ENCODE measurements at places on chromosomes 11 and 22. TPM values are rescaled to one million over a fixed set of nuclear protein-coding genes. Genes with fewer than 3 reads are reported as not detected.

Gene ADM
- 210 TPM for total RNA-seq

Gene PGAP2
- total RNA-seq = 6.8 TPM

Gene GSTT2B
- 1.3 TPM for total RNA-seq

Gene KDELR3
- 16.7 TPM for total RNA-seq

Gene OR6T1
- not detected for total RNA-seq

Gene TUBA8
- 1.0 TPM for total RNA-seq

Gene SPINDOC
- total RNA-seq = 17.8 TPM

Gene ME3
- 34.8 TPM for total RNA-seq

Gene PGA3
- total RNA-seq = not detected

Gene TRIM3
- 28.1 TPM for total RNA-seq

Gene CHRM4
- total RNA-seq = 0.16 TPM

Gene GLB1L2
- total RNA-seq = 0.25 TPM

Gene OR51E2
- not detected for total RNA-seq

Gene OR51F2
- total RNA-seq = not detected

Gene AQP11
- 0.31 TPM for total RNA-seq

Gene ZP1
- not detected for total RNA-seq

Gene KCNJ11
- 0.32 TPM for total RNA-seq

Gene SLC22A6
- total RNA-seq = not detected

Gene OR52H1
- total RNA-seq = 0.38 TPM

Gene DNAJC4
- 9.9 TPM for total RNA-seq

Gene AMBRA1
- total RNA-seq = 16.0 TPM

Gene KCNE3
- 1.1 TPM for total RNA-seq

Gene TOP3B
- 38.8 TPM for total RNA-seq

Gene DEUP1
- total RNA-seq = not detected

Gene OR52N4
- total RNA-seq = not detected

Gene APOBEC3B
- 0.82 TPM for total RNA-seq

Gene NRIP3
- total RNA-seq = 5.5 TPM

Gene ZDHHC5
- total RNA-seq = 41.2 TPM

Gene TOB2
- 11.3 TPM for total RNA-seq

Gene CTSF
- 31.8 TPM for total RNA-seq

Gene FOXR1
- not detected for total RNA-seq

Gene RNF214
- total RNA-seq = 10.5 TPM

Gene SCGB1A1
- not detected for total RNA-seq

Gene SCGB1D4
- not detected for total RNA-seq

Gene FAM181B
- not detected for total RNA-seq

Gene P2RY2
- total RNA-seq = 0.97 TPM

All from bladder microvascular endothelial cell (primary cell).